MV-4-11 (cell line): ENCODE measurements at places on chromosomes 6 and 20.

DNA sequence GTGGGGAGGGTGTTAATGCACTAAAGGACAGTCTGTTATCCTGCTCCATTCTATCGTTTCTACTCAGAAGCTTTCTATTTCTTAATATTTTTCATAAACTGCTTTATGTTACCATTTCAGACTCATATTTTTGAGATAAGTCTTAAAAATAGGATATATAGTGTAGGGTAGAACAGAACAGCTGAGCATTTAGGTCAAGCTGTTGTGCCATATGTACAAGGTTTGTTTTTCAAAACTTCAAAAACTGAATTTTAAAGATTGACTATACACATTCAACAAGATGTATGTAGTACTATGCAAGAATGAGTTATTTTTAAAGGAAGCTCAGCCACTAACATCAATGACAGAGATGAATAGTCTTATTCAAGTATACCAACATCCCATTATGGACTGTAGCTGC lies 437.1 kb downstream of the PHF3 start:
- no peak for DNase-seq

- DNase-seq = no peak
Observed at GRCh38 chr6:113796038-113796437, 61.1 kb upstream of the MARCKS start.

DNA sequence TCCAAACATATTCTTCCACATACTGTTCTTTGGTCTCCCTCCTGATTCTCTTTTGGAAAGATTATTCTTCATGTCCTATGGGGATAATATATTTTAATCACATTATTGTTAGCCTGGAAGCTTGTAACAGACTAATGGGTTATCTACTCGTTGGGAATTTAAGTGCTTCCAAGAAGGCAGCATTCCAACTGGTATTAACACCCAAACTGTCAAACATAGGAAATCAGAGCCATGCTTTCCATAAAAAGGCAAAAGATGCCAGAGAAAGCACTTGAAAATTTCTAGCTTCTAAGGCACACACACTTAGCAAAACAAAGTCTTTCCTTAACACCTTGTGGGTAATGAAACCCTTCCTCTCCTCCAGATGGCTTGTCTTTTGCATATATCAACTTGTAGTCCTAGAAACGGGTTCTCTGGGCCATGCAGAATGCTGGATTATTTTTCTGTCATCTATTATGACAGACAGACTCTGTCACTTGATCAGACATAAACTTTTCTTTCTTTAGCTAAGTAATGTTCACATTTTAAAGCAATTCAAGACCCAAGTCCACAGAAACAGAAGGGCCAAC lies 41.5 kb downstream of the B4GALT5 start:
- DNase-seq = no peak

GRCh38 chr6:55957961-55958422 lies 82.6 kb upstream of the BMP5 start:
- DNase-seq = no peak

GRCh38 chr6:3764516-3765335 lies 13.2 kb upstream of the PXDC1 start:
- peak; percentile 56 for DNase-seq
